ENCODE measurements at places on chromosomes 16 and 17.

DNA sequence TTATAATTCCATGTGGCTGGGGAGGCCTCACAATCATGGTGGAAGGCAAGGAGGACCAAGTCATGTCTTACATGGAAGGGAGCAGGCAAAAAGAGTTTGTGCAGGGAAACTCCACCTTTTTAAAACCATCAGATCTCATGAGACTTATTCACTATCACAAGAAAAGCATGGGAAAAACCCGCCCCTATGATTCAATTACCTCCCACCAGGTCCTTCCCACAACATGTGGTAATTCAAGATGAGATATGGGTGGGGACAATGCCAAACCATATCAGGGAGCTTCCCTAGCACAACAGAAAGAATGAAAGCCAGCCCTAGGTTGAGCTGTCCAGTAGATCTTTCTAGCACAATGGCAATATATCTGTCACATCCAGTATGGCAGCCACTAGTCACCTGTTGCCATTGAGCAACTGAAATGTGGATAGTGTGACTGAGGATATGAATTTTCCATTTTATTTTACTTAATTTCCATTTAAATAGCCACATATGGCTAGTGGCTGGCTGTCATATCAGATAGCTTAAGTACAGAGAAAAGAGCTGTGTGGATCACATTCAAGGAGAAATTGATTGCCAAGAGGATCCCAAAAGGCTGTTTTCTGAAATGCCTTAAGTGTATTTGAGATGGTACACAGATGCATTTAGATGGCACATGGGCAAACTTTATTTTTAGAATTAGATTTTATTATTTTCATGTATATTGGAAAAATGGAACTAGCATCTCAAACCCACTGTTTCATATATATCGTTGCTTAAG is 273.0 kb downstream of the GRIN2A start:
- no peak for DNase-seq

DNA sequence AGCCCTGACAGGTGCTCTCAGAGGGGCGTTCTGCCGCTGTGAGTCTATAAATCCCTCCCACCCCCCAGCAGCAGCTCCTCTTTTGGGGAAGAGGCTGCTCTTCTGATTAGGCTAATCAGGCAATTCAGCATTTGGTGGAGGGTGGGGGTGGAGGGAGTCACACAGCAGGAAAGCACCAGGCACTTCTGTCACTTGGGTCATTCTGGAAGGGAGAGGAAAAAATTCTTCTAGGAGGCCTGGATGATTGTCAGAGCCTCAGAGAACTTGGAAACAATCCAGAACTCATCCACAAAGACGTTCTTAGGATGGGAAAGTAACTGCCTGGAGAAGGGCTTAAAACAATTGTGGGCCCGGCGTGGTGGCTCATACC is 7.3 kb upstream of the SSTR2 start:
- no peak for DNase-seq

DNA sequence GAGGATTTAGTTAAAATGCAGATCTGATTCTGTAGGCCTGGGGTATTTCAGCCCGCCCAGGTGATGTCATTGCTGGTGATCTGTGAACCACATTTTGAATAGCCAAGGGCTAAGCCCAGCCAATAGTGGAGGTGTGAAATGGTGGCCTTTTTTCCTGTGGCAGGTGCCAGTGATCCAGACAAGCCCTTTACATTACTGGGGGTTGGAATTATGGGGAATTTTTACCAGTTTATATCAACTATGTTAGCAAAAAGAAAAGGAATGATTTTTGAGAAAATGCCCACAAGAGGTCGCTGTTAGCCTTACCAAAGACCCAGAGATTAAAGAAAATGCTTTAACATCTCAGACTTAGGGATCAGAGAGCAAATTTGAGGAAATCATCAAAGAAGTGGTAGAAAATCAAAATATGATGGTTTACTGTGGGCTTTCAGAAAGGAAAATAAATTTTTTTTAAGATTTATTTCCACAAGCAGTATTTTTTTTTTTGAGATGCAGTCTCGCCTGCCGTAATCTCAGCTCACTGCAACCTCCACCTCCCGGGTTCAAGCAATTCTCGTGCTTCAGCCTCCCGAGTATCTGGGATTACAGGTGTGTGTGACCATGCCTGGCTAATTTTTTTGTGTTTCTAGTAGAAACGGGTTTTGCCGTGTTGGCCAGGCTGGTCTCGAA is 3.9 kb downstream of the VPS35L start:
- peak; percentile 44 for DNase-seq

DNA sequence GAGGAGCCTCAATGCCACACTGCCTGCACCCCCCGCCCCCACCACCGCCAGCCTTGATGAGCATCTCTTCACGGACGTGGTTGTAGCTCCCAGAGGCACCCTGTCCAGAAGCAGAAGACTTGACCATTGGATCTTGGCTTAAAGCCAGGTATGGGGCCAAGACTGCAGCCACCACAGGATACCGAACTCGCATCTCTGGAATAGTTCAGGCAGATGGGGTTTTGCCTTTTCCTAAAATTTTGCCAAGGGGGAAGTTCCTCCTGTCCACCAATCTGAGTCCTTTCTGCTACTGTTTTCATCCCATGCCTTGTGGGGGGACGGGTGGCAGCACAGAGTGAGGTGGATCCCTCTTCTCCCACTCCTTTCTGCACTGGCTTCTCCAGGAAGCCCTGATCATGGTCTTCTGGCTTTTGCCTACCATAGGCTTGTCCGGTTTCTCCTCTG is 939 bp downstream of the CORO6 start:
- DNase-seq = no peak

GRCh38 chr17:35804658-35805192 is 4.6 kb upstream of the TAF15 start:
- peak; percentile 88 for DNase-seq

GRCh38 chr17:56785405-56785804 is 48.3 kb downstream of the C17orf67 start:
- DNase-seq = no peak

DNA sequence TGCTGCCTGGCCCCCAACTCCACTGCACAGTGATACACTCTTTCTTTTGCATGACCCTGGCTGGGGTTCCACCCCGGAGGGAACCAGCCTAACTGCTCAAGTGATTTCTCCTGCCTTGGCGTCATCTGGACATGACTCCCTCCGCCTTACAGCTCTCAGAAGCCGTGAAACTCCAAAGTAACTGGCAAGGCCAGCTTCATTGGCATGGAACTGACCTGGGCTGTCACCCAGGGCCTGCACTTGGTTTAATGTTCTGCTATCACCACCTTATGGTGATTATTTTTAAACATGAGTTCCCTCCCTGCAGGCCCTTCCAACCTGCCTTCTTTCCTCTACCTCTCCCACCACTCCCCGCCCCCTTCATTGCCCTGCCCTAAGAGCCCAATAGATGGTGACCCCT is 139.7 kb upstream of the CDH5 start:
- no peak for DNase-seq

GRCh38 chr17:3766779-3767178 is 34.2 kb downstream of the ITGAE start:
- DNase-seq = no peak

DNA sequence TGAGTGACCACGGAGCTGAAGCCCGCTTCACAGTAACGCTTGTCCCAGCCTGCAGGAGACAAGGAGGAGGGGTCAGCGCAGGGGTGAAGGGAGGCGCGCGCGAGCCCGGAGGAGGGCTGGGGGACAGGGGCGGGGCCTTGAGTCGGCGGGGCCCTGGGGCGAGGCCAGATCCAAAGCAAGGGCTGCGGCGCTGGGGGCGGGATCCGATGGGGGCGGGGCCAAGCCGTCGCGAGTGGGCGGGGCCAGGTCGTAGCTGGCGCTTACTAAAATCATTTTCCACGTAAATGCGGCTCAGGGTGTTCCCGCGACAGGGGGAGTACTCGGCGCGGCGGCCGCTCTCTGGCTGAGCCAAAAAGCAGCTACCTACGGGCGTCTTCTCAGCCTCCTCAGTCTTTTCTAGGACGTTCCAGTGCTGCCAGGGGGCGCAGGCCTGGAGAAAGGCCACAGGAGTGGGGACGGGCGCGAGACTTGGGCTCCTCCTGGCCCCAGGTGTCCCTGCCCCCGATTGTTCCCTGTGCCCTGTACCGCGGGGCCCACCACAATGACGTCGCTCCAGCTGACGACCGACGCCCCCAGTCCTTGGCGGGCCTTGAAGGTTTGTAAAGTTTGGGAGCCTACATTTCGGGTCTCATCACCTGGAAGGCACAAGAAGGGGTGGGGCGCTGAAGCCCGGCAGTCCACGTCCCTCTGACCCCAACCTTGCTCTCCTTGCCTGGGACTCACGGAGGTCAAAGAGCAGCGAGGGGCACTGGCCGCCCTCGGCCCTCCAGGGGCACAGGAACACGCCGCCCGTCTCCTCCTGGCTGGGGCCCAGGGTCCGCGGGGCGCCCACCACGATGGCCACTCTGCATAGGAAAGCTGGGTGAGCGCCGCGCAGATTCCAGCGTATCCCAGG is 3.9 kb downstream of the ITGA2B start:
- peak; percentile 67 for DNase-seq

- DNase-seq = no peak
Observed at GRCh38 chr17:13421581-13422130, 180.1 kb downstream of the HS3ST3A1 start.

DNA sequence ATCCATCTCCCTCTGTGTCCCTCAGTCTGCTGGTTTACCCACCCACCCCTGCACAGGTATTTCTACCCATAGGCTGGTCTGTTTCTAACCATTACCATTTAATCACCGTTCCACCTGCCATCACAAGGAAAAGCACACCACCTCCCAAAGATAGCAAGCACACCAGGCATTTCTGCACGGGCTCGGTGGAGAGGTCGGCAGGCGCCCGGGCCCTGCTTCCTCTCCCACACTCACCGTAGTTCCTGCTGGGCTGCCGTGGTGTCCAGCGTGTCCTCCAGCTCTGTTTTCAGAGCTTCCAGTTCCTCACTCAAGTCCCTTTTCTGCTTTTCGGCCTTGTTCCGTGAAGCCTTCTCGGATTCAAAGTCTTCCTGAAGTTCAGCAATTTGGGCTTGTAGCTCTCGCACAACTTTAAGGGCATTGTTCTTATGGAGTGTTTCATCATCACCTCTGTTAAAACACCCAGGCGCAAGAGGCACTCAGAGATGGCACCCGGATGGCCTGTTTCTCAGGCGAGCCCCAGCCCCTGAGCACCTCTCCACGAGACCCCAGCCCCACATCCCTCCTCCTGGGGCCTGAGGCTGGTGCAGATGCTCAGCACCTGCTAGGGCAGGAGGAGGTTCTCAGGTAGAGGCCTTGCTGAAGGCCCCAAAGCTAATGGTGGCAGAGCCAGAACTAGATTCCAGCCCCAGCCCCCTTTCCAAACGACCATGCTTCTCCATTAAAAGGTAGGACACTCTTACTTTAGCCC is 69.0 kb downstream of the NDEL1 start:
- no peak for DNase-seq

- peak; percentile 58 for DNase-seq
Observed at GRCh38 chr16:58025351-58026138, at the start of gene MMP15. Gene MMP15 (plus strand): TSS chr16:58025754. CDS start chr16:58026351, 597 bp downstream.
